ENCODE measurements at places on chromosomes 16 and 17. TPM values are rescaled to one million over a fixed set of nuclear protein-coding genes. Genes with fewer than 3 reads are reported as not detected.

GRCh38 chr17:2594722-2595599 is 1.5 kb downstream of the PAFAH1B1 start:
- DNase-seq: no peak

NPTX1 gene
- total RNA-seq: 2.2 TPM

GRCh38 chr17:82696916-82697807 is 1.3 kb downstream of the RAB40B start:
- DNase-seq: peak; percentile 46

DNA sequence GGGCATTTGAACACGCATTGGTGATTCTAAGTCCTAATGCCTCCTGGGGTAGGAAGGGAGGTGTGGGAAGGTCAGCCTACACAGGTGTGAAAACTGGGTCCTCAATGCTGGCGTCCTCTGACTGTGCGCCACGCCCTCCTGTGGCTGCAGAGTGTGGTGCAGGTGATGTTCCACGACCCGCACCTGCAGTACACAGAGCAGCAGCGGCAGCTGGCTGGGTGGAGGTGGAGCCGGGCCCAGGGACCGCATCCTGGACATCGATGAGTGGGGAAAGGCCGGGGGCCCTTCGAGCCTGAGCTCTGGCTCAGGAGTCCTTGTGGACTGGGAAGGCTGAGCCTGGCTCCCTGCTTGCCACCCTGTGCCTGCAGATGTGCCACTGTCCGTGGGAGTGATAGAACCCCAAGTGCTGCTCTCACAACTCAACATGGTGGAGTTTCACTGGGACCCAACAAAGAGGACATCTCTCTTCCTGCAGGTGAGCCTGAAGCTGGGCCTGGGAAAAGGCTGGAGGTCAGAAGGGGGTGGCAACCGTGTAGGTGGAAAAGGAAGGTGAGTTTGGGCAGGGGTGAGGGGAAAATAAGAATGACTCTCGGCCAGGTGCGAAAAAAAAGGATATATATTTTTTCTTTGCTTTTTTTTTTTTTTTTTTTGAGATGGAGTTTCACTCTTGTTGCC is 14.0 kb upstream of the STAC2 start:
- peak; percentile 47 for DNase-seq

GRCh38 chr17:70752966-70753467 is 583.7 kb downstream of the KCNJ2 start:
- no peak for DNase-seq

CLEC18A gene
- 2.4 TPM for total RNA-seq

GRCh38 chr17:11340803-11341202 is 99.8 kb downstream of the SHISA6 start:
- no peak for DNase-seq

OR1A1 gene
- total RNA-seq: not detected

Data from natural killer cell (primary cell).